ENCODE measurements at places on chromosomes 2 and 18.

- no peak for DNase-seq
Observed at GRCh38 chr18:66972681-66973080, 368.8 kb upstream of the CDH19 start.

DNA sequence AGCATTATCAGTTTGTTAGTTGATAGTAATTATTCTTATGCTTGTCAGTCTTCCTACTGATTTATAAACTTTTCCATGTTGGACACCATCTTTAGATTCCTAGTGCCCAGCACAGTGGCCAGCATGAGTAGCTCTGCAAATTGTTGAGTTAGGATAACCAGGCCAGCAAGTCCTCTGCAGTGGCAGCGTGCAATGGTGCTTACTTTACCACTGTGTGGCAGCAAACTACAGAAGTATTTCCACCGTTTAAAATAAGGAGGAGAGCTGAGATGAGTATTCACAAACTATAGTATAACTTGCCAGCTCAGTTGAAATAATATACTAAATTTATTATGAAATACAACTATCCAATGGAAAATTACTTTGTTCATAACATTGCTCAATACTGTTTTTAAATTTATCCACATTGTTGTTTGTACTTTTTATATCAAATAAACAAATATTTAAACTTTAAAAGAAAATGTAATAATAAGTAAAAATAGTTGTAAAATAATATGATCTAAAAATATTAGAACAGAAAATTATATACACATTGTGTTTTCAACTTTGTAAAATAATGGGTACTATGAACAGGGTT lies 9.3 kb upstream of the THADA start:
- DNase-seq, result no peak

GRCh38 chr18:44786257-44786656 lies 105.6 kb downstream of the SETBP1 start:
- DNase-seq, result no peak

- no peak for DNase-seq
Observed at GRCh38 chr2:216426938-216427337, 14.7 kb downstream of the SMARCAL1 start.

GRCh38 chr2:68762665-68763064 lies 28.1 kb downstream of the ARHGAP25 start:
- no peak for DNase-seq

DNA sequence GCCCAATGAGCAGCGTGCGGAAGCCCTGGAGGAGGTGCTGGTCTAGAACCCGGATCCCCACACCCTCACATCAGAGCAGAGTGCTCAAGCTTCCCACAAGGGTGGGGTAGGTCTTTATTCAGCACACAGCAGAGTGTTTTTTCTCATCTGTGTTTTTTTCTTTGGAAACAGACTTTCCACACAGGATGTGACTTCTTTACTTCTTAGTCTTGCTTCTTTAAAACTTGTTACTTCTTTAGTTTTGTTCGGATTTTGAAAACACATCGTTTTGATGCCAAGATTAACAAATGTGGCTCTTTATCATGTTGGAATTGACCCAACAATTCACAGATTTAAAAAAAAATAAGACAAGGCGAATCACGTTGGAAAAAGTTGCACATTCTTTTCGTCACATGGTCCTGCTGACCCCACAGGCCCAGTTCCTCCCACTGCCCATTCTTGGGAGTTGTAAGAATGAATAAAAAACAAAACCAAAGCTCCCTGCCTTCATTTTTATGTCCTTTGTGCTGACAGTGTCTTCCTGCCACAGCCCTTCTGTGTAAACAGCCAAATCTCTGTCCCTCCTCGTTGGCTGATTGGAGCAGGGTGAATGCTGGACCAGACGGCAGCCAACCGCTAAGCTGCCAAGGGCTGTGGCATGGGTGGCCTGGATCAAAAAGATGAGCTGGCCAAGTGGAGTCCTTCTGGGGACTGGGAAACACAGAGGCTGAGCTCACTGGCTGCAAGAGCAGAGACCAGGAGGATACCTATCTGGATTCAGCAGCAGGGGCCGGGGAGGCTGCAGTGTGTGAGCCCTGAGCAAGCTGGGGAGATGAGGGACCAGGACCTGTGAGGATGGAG lies 81.6 kb downstream of the TWIST2 start:
- peak; percentile 42 for DNase-seq

- DNase-seq, result no peak
Observed at GRCh38 chr2:176514805-176515500, 245.7 kb downstream of the MTX2 start.

GRCh38 chr18:32760391-32760790 lies 12.4 kb downstream of the KLHL14 start:
- DNase-seq, result no peak

DNA sequence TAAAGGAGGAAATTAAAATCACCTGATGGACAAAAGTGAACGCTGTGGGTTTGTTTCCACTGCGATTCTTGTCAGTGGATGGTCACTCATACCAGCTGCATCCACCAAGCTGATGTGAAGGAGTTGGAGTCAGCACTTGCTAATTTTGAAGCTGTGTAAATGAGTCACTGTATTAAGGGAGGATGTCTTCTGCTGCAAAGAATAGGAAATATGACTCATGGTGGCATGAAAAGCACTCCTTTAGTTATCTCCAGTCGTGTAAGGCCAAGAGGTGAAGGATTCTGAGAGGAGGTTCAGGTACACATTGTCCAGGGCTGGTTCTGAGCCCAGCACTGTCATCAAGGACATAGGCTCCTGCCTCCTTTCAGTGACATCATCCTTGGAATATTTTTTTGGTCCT lies 71.7 kb upstream of the SKOR2 start:
- DNase-seq, result no peak

GRCh38 chr2:47696478-47696831 lies 86.5 kb upstream of the MSH6 start:
- DNase-seq, result no peak

DNA sequence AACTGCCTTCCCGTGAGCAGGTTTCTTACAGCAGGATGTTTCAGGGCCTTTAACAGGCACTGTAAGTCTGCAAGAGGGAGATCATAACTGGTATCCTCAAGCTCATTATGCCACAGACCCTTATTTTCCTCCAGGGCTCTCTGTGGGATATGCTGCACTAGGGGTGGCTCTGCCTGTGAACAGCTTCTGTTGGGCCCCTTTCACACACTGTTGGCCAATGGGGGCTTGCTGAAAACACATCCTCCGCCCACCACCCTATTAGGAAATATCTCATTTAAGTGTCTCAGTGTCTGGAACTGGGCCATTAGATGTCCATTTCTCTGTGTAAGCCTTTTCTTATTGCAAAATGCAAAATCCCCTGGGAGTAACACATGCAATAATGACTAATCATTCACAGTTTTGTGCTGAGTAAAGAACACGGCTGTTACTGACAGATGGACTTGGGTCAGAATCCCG lies 414.3 kb upstream of the HS6ST1 start:
- no peak for DNase-seq

DNA sequence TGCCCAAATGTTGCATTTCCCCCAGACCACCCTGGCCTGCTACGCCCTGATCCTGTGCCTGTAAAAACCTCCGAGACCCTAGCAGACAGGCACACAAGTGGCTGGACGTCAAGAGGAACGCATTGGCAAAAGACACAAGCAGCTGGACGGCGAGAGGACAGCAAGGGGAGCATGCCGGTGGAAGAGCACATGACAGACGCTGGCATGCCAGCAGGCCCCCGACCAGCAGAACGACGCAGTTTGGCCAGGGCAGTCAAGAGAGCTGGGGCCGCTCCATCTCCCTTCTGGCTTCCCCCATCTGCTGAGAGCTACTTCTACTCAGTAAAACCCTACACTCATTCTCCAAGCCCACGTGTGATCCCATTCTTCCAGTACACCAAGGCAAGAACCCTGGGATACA lies 42.1 kb downstream of the SAP130 start:
- no peak for DNase-seq

GRCh38 chr2:107393516-107393915 lies 433.2 kb upstream of the RGPD4 start:
- no peak for DNase-seq

DNA sequence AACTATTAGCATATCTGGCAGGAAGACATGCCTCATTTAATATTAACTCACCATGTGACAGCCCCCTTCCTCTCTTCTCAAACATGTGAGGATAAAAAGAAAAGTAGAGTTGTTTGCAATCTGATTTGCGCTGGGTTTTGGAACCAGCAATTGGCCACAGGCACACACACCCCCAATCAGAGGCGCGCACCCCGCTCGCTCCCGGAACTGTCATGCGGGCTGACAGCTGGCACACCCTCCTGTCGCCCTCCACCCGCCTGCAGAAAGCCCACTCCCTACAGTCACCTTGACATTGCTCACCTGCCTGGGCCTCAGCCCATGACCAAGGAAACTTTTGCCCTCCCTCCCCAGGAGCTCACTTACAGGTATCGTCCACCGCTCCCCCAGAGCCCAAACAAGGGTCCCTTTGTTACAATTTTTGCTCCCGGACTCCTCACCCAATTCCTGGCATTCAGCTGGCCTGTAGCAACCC lies 1.1 kb downstream of the COBLL1 start:
- DNase-seq, result peak; percentile 52

- no peak for DNase-seq
Observed at GRCh38 chr2:47269316-47270232, 114.5 kb upstream of the STPG4 start.

DNA sequence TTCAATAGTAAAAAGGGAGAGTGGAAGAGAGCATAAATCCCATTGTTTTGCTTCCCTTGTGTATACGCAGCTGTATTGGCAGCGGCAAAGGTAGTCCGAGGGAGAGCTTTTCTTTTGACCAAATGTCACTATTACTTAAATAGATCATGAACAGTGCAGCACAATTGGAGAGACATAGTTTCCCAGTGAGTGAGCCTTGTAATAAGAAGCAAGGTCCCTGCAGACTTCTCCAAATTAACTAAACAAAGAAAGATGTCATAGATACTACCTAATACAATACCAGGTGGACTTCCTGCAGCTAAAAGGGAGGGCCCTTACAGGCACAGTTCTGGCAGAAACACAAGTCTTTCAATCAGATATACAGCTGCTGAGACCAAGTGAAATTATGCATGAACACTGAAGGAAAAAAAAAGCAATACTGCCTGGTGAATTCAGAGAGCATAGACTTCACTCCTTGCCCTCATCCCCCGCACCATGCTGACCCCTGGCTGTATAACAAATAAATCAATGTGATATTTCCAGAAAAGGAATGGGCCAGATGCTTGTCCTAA lies 404.7 kb upstream of the CDH2 start:
- DNase-seq, result no peak

- DNase-seq, result no peak
Observed at GRCh38 chr2:55003706-55004639, 46.3 kb downstream of the RTN4 start.

DNA sequence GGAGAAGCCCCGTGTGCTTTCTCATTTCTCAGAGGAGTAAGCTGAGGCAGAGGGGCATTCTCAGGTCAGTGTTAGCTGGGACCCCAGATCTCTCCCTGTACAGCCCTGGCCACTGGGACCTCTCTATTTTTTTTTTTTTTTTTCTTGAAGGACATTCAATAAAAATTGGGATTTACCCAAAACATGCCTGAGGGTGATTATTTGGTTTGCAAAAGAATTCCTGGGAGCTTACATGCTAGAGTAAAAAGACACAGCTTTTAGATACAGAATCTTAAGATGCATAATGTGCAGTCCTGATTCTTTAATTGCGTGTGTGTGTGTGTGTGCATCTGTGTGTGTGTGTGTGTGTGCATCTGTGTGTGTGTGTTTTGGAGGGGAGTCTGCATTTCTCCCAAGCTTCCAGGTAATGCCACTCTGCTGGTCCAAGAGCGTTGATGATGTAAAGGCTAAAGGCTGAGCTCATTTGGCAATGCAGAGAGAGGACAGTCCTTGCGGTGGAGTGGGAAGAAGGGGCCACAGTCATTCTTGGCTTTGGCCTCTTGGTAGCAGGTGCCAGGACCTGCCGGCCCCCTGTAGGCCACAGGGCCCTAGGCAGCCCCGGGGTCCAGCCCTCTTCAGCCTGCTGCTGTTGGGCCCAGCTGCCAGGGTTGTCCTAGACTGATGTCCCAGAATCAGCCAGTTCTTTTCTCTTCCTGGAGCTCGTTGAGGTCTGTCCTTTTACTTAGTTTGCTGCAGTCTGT lies 74.1 kb upstream of the MCFD2 start:
- DNase-seq, result no peak

DNA sequence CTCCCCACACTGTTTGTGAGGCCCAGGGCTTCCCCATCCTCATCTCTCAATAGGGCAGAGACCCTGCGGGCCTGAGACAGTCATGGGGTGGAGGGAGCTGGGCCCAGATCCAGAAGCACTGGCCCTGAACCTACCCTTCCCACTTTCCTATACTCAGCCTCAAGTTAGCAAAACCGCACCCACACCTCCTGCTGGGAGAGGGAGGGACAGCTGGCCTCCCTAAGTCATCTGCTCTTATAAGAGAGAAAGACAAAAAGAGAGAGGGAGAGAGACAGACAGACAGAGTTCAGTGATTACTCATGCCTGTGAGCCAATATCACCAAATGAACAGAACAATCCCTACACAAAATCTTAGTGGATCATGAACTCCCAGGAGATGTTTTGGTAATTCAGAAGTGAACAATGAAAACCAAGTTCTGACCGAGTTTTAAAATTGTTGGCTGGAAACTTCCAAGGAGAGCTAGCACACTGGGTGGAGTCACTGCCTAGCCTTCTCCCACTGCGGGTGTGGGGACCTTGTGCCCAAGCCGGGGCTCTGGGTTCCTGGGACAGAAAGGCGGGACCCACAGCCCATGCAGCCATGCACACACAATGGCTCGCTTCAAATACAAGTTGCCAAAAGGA lies 130.5 kb downstream of the PXDN start:
- no peak for DNase-seq

DNA sequence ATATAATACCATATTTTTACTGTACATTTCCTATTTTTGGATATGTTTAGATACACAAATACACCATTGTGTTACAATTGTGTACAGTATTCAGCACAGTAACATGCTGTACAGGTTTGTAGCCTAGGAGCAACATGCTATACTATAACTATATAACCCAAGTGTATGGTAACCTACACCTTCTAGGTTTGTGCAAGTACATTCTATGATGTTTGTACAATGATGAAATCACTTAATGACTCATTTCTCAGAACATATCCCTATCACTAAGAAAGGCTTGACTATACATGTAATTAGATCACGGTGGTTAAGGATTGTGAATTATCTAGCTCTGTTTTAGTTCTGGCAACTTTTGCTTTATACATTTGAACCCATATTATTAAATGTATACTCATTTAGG lies 31.3 kb downstream of the NPHP1 start:
- DNase-seq, result no peak

DNA sequence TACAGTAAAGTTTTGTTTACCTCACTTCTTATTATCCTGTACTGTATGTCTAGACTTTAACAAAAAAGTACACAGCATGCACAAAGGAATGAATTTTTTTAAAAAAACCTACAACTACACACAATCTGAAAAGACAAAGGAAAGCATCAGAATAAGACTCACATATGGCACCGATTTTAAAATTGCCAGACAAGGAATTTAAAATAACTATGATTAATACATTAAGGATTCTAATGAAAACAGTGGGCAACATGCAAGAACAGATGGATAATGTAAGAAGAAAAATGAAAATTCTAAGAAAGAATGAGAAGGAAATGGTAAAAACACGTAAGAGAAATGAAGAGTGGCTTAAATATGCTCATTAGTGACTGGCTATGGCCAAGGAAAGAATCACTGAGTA lies 638.2 kb downstream of the FBXO15 start:
- DNase-seq, result no peak
